Stimulated activated CD8-positive, alpha-beta memory T cell treated with anti-CD3 and anti-CD28 coated beads, Interleukin-4, amount 100 ng/mL, for 4 hours (primary cell): ENCODE measurements at places on chromosomes 1 and 21.
A peak's percentile ranks its signal among the peaks of the same experiment; 100 is the strongest.

- DNase-seq, result no peak
Observed at GRCh38 chr1:153220606-153221303, 3.4 kb downstream of the PRR9 start.

DNA sequence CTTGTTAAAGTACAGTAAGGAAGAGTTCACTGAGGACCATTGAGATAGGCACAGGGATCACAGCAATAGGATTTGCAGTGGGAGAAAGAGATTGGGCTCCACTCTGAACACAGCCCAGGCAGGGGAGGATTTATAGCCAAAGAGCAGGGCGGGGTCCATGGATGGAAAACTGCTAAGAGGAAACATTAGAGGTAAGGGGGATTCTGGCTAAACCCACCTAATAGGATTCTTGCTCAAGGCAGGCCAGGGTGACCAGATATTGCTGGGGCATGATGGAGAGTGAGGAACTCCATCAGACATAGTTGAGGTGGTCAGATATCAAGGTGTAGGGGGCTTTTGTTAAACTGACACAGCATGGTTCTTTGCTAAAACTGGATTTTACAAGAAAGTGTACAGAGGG is 372.8 kb downstream of the NPHP4 start:
- no peak for DNase-seq

GRCh38 chr1:54229281-54229891 is 29.4 kb downstream of the MRPL37 start:
- no peak for DNase-seq

- no peak for DNase-seq
Observed at GRCh38 chr1:246698466-246699094, 25.6 kb upstream of the SCCPDH start.

DNA sequence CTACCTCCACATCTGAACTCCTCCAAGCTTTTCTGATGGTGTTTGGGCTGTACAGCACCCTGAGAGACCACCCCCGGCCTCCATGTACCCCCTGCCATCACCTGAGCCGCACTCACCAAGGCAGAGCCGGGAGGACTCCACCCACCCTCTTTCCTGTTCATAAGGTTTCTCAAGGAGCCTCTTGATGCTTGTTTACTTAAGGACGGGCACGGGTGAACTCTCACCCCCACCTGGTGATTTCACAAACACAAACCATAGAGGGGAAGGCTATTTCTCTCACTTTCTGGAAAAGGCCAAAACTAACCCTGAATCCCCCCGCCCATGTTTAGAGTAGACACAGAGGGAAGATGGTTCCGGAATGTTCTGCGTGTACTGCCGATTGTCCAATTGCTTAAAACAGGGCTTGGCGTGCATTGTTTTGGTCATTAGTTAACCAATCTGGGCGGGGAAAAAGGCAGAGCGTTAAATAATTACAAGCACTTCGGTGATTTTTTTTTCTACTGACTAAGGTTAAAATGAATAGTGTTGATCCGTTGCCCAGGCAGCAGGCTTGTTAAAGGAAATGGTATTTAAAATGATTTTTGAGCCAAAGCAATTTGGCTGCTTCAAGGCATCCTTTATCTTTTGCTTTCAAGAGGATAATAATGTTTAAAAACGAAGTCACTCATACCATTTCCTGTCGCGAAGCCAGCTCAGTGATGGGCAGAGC is 279.8 kb upstream of the VAMP3 start:
- DNase-seq, result no peak

- DNase-seq, result no peak
Observed at GRCh38 chr1:61446531-61446991, 278.4 kb downstream of the TM2D1 start.

GRCh38 chr1:188169971-188170370 is 1341.2 kb downstream of the PLA2G4A start:
- DNase-seq, result no peak

DNA sequence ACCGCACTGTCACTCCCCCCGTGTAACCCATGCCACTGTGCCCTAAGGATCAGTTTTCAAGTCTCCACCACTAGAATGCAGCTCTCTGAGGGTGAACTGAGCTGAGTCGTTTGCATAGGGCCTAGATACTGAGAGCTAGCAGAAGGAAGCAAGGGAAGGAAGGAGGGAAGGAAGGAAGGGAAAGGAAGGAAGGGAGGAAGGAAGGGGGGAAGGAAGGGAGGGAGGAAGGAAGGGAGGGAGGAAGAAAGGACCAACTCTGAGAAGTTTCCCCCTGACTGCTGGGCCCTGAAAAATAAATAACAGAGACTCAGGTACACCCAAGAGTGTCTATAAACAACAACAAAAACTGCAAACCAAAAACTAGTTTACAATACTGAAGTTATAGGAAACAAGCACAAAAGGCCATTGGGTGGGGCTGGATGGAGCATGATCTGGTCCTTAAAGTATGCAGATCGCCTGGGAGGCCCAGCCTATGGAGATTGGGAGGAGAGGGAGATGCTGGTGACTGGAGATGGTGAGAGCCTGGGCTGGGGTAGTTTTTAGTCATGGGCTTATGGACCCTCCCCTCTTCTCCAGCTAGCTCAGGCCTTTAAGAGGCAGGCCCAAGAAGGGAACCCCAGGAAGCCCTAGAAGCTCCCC is 1.7 kb upstream of the MRPS15 start:
- no peak for DNase-seq

DNA sequence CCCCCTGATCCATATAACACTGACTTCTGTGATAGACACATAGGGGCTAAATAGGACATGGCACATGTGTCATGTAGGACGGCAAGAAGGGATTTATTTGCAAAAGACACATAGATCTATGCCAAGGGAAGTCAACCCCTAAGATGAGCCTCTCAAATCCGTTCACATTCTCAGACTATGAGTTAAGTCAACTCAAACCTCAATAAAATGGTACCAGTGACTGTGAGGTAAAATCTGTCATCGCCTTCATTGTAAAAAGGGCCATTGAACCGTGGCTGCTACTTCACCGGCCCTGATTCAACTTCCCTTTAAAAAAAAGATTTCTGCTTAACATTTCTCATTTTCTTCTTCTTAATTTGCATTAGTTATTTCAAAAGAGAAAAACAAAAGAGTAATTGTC is 144.0 kb downstream of the ZNF281 start:
- DNase-seq, result no peak

GRCh38 chr1:226945106-226945857 is 5.2 kb downstream of the COQ8A start:
- DNase-seq, result no peak

GRCh38 chr1:29196863-29197589 is 15.3 kb upstream of the SRSF4 start:
- DNase-seq, result no peak

GRCh38 chr1:169584483-169585144 is 1.7 kb downstream of the F5 start:
- no peak for DNase-seq

- DNase-seq, result no peak
Observed at GRCh38 chr1:7369866-7370265, 401.2 kb upstream of the VAMP3 start.

DNA sequence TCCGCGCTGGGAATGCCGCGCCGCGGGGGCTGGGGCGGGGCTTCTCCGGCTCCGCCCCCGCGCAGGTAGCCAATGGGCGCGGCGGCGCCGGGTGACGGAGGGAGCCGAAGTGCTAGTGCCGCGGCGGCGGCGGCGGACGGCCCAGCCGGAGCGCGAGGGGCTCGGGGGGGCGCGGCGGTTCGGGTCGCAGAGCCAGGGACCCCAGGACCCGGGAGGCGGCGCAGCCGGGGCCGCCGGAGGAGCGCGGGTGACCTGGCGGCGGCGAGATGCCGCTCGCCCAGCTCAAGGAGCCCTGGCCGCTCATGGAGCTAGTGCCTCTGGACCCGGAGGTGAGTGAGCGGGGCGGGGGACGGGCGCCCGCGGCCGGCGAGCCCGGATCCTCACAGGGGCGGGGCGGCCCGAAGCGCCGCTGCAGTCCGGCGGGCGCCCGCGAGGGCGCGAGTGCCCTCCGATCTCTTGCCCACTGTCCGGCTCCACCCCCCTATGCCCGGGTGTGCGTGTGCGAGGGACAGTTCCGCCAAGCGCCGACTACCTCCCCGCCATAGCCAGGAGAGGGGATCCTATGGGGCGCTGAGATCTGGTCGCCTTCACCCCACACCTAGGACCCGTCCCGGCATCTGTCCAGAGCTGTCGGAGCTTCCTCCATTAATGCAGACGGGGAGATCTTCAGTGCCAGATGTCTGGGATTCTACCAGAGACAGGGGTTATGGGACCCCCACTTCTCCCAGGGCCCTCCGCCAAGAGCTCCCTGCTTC is at the start of gene RPS6KA1:
Gene RPS6KA1 (plus strand): TSS at position 107 of the 755 bp plus-strand sequence. CDS start 160 bp downstream, at position 267.
- DNase-seq, result peak; percentile 25

DNA sequence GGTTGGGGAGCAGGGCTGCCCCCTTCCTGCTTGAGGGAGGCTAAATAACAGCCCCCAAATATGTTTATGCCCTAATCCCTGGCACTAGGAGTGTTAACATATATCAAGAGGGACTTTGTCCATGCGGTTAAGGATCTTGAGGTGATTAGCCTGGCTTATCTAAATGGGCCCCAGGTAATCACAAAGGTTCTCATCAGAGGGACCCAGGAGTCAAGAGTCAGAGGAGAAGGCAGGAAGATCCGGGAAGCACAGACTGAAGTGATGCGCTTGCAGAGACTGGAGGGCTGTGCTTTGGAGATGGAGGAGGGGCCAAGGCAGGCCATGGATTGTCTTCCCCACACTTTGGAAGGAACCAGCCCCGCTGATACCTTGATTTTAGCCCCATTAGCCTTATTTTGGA is 86.4 kb downstream of the IER5 start:
- DNase-seq, result no peak

DNA sequence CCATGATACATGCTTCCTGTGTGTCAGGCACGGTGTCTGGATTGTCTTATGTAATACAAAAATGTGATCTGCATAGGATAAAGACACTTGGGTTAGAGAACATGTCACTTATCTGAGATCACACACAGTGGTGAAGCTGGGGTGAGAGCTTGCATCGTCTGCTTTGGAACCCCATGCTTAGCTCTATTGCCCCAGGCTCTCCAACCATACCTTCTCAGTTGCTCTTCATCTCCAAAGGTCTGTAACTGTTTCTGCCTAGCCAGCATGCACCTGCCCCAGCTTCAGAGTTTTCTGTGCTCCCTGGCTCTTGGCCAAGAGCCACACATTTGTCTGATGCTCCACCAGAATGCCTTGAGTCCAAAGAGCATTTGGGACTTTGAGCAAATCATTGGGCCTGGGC is 93.9 kb upstream of the COG2 start:
- DNase-seq, result no peak

GRCh38 chr1:9169601-9170137 is 40.8 kb upstream of the GPR157 start:
- DNase-seq, result no peak

DNA sequence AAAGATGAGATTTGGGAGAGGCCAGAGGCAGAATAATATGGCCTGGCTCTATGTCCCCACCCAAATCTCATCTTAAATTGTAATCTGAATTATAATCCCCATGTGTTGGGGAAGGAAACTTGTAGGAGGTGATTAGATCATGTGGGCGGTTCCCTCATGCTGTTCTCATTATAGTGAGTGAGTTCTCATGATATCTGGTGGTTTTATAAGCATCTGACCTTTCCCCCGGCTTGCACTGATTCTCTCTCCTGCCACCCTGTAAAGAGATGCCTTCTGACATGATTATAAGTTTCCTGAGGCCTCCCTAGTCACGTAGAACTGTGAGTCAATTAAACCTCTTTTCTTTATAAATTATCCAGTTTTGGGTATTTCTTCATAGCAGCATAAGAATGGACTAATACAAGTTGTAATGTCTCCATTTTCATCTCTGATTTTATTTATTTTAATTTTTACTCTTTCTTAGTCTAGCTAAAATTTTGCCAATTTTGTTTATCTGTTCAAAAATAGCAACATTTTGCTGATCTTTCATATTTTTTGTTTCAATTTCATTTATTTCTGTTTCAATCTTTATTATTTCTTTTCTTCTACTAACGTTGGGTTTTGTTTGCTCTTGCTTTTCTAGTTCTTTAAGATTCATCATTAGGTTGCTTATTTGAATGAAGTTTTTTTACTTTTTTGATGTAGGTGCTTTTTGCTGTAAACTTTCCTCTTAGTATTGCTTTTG is 67.0 kb upstream of the ZRANB2 start:
- no peak for DNase-seq

DNA sequence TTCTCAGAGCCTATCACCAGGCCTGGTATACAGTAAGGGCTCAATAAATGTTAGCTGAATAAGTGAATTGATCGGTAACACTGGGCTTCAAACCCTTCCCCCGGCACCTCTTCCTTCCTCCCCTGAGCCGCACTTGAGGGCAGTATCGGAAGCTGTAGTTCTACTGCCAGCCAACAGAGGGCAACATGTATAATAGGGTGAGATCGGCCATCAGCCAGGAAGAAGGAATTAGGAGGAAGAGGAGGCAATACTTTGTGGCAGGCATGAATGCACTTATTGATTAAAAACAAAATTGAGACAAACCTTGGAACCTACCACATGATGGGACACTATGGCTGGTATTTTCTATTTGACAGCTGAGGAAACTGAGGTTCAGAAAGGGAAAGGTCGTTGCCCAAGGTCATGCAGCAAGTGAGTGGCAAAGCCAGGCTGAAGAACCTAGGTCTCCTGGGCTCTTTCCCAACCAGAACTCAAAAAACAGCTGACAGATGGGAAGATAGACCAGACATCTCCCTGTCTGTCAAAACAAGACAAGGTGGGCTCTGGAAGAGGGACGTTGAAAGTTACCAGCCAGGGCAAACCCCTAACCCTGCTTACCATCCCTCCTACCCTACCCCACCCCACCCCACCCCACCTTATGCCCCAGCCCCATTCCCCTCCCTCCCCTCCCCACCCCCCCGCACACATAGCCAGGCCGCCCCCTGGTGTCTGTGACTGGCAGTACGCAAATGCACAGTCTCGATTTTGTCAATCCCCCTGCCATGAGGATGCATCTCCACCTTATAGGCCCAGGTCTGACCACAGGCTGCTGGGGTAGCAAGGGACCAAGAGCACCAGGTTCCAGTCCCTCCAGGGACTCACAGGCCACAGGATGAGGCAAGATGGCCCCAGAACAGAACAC is 107.3 kb upstream of the RUNX3 start:
- peak; percentile 25 for DNase-seq

GRCh38 chr1:3611170-3612019 is at the start of gene MEGF6:
Gene MEGF6, minus strand, starts transcription at chr1:3611508. Its CDS starts 240 bp downstream, at chr1:3611268.
- peak; percentile 48 for DNase-seq

DNA sequence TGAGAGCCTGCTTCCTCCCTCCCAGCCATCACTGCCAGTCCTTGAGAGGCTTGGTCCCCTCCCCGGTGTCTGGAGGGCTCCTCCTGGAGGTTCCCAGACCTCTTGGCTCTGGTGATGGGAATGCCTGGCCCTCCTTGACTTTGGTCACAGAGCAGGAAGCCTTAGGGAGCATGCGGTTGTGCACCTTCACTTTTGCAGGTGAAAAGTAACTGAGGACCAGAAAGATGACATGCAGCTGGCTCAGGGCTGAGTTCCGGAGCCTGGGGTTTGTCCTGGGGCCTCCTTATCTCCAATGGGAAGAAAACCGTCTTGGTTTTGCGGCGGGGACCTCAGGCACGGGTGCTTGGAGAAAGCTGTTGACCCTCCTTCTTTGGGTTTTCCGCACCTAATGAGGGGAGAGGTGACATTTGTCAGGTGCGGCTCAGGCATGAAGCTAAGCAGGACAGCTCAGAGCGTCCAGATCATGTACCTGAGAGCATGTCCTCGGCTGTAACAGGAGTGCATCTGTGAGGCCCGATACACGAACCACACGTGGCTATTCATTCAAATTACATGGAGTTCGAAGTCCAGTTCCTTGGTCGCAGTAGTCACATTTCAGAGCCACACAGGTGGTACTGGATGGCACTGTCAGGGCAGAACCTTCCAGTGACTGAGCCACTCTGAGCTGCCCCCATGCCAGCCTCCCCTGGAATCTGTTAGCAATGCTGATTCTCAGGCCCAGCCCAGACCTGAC is 608 bp upstream of the MX2 start:
- DNase-seq, result no peak

GRCh38 chr1:224182057-224182865 is 779 bp upstream of the DEGS1 start:
- no peak for DNase-seq

GRCh38 chr1:227734546-227734855 is 601 bp downstream of the JMJD4 start:
- DNase-seq, result no peak
